ENCODE measurements at places on chromosomes 5 and 9.

DNA sequence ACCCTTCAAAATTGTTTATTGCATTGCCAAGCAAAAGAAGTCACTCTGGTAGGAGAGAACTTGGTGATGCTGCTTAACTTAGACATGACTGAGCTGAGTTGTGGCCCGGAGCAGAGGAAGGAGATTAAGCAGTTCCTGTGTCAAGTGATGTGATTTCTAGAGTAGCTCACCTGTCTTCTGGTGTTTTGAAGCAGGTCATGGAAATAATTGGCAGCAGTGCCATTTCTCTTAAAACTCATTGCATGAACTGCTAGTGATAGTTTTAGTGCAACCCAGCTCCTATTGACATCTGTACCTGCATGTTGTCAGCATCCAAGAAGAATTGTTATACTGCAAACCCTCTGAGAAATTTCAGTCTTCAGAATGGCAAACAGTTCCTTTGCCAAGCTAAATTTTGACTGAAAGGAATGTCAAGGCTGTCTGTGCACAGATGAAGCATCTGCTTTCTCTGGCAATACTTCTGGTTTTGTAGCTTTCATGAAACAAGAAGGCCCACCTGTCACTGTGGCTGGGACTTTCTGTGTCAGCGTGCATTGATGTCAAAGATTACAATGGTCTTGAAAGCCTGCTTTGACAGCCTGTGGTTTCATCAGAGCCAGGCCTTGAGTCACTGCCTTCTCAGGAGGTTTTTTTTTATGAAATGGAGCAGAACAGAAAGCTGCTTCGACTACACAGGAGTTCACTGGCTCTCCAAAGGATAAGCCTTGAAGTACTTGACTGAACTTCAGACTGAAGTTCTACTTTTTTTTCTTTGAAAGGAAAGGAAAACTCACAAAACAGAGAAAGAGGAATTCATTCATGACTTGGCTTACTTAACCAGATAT, 90.6 kb downstream of the RALGPS1 start:
- peak; percentile 47 for DNase-seq

- no peak for DNase-seq
Observed at GRCh38 chr5:61308712-61309111, 23.3 kb upstream of the ZSWIM6 start.

DNA sequence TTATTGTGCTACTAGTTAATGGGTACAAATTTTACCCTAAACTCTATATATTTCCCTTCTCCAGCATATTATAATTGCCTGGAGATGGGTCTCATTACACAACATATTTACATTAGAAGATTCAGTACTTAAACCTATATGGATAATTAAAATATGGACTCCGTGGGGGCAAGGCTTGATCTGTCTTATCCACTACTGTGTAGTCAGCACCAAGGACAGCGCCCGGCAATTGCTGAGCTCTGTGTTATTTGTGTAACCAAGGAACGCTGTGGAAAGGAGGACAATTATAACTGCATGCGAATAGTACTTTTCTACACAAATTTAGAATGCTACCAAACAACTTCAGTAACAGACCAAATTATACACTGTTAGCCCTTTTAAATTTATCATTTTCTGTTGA, 77.7 kb downstream of the DNAH5 start:
- DNase-seq, result no peak

DNA sequence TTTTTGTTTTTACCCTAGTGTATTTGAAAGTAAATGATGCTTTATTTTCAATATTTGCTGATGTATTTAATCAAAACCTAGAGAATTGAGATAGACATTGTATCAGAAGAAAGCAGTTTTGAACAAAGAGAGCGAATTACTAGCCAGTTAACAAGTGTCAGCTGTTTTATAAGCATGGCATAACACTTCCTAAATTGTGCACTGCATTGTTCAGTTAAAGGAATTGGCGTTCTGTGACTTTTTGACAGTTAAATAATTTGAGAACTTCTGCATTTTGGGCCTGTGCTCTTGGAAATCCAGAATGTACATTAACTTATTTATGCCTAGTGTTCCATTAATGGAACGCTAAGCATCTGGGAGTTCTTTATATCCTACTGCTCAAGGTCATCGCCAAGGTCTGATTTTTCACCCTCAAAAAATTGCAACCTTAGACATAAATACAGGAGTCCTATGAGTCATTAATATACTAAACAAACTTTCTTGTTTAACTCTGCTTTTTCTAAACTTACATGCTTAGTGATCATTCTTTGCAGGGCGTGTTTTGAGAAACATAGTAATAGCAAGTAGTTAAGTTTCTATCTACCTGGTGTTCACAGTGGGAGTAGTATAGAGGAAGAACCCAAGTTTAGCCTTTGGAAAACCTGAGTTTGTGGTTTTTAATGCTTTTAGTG, 31.1 kb downstream of the RASA1 start:
- peak; percentile 56 for DNase-seq

DNA sequence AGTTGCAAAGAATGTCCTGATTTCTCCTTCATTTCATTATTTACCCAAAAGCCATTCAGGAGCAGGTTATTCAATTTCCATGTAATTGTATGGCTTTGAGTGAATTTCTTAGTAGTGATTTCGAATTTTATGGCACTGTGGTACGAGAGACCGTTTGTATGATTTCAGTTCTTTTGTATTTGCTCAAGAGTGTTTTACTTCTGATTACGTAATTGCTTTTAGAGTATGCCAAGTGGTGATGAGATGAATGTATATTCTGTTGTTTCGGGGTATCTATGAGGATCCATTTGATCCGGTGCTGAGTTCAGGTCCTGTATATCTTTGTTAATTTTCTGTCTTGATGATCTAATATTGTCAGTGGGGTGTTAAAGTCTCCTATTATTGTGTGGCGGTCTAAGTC, 41.2 kb downstream of the INSL6 start:
- no peak for DNase-seq

DNA sequence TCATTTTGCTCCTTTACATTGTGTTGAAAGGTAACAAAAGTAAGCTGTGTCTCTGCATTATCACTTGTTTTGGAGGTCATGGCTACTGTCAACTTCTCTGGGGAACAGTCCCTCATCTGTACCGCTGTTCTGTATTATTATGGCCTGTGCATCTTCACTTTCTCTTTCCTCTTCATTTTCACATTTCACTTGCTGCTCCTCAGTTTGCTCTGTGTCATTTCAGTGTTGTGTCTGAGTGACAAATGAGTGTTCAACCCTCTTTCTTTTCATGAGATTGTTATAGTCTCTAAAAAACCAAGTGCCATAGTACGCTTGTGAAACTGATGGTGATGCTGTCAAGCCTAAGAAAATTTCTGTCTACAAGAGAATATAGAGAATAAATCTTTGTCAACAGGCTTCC, 122.0 kb upstream of the FER start:
- DNase-seq, result no peak

DNA sequence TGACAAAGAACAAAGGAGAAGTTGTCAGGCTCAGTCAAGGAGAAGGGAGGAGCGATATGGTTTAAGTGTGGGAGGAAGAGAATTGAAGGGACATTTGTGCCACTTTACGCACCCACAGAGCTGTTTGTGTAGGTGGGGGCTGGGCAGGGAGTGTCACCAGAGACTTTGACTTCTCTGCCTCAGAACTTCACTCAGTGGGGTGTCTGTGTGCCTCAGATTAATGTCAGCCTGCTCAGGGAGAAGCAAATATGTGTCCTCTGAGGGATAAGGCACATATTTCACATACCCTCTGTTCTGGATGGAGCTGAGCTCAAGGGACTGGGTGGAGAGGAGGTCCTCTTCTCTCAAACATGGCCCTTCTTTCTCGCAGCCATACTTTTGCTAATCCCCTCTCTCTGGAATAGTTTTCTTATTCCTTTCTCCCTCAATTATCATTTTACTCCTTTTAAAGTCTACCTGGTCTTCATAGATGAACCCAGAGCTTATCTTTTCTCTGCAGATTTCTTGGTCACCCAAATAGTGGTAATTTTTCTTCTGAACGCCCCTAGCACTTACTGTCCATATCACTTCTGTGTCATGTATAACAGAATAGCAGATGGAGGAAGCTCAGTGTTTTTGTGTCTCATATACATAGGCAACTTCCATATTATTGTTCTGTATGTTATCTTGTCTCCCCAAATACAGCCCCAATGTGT, 77.0 kb downstream of the IQGAP2 start:
- no peak for DNase-seq

- no peak for DNase-seq
Observed at GRCh38 chr9:83062651-83063527, at the start of gene RASEF. Gene RASEF (minus strand): TSS chr9:83063142. CDS start chr9:83062867, 275 bp downstream.

GRCh38 chr5:172173564-172174153, 14.4 kb downstream of the STK10 start:
- no peak for DNase-seq

GRCh38 chr5:97194366-97194765, 11.3 kb upstream of the RIOK2 start:
- no peak for DNase-seq
